Neural progenitor cell (in vitro differentiated cells): ENCODE measurements at places on chromosomes 16 and 17. TPM values are rescaled to one million over a fixed set of nuclear protein-coding genes. Genes with fewer than 3 reads are reported as not detected.

GRCh38 chr16:58906981-58907715 lies 173.0 kb upstream of the GOT2 start:
- no peak for DNase-seq

GRCh38 chr17:67585077-67585602 lies 132.6 kb upstream of the NOL11 start:
- DNase-seq: no peak

The EMP2 gene
- total RNA-seq: 15.8 and 16.4 TPM in 2 replicates

GRCh38 chr17:3622977-3623594 lies 13.0 kb downstream of the SHPK start:
- no peak for DNase-seq

DNA sequence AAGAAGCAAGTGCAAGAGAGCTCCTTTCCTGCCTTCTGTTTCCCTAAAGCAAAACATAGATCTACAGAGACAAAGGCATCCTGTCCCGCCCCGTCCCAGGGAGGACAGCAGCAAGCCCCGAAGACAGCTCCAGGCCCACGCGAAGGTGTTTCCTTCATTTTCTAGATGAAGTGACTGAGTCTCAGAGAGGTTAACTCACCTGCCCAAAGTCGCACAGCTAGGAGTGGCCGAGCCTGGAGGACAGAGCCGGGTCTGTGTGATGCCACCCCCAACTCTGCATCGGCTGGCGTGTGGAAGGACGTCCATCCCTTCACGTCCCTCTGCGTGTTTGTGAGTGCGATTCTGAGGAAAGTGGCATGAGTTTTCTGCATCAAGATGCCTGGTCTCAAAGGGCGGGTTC lies 187.2 kb upstream of the CHMP6 start:
- no peak for DNase-seq

- DNase-seq: no peak
These were observed 23.0 kb downstream of the RHBDL3 start for GRCh38 chr17:32288615-32289014.

The TRIM65 gene
- total RNA-seq: 17.2 and 36.3 TPM in 2 replicates

GRCh38 chr16:88479793-88480760 lies 27.0 kb downstream of the ZFPM1 start:
- DNase-seq: no peak

- no peak for DNase-seq
These were observed 6.4 kb downstream of the CYB561 start for GRCh38 chr17:63439687-63440086.

The KRT24 gene
- not detected in 2 replicates for total RNA-seq

DNA sequence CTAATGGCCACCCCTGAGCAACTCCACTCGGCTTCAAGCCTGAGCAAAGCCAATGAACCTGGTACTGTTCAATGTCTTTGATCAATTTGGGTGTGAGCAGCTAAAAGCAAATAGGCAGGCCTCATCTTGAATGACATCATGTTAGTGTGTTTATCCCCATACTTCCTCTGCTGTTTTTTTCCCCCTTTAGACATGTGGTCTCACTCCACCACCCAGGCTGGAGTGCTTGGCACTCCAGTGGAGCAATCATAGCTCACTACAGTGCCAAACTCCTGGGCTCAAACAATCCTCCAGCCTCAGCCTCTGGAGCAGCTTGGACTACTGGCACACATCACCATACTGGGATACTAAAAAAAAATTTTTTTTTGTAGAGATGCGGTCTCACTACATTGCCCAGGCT lies 75.4 kb downstream of the ARHGAP17 start:
- no peak for DNase-seq

The MYCBPAP gene
- 3.5 and 3.8 TPM in 2 replicates for total RNA-seq

DNA sequence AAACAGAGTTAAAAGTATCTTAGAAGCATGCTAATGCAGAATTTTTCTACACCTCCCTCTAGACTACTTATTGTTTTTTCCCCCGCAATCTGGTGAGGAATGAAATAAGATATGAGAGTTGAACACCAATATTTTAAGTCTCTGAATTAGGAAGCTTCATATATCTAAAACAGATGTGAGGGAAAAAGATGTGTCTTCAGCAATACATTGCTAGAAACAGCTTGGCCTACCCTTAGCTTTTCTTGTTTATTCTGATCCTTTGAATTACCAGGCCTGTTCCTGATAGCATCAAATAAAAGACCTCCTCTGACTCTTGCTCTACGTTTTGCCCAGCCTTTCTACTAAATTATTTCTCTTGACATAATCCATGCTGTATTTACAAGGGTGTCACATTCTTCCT lies 221.8 kb downstream of the CDH11 start:
- no peak for DNase-seq

GRCh38 chr16:4690946-4691665 lies 2.3 kb upstream of the NUDT16L1 start:
- DNase-seq: no peak

DNA sequence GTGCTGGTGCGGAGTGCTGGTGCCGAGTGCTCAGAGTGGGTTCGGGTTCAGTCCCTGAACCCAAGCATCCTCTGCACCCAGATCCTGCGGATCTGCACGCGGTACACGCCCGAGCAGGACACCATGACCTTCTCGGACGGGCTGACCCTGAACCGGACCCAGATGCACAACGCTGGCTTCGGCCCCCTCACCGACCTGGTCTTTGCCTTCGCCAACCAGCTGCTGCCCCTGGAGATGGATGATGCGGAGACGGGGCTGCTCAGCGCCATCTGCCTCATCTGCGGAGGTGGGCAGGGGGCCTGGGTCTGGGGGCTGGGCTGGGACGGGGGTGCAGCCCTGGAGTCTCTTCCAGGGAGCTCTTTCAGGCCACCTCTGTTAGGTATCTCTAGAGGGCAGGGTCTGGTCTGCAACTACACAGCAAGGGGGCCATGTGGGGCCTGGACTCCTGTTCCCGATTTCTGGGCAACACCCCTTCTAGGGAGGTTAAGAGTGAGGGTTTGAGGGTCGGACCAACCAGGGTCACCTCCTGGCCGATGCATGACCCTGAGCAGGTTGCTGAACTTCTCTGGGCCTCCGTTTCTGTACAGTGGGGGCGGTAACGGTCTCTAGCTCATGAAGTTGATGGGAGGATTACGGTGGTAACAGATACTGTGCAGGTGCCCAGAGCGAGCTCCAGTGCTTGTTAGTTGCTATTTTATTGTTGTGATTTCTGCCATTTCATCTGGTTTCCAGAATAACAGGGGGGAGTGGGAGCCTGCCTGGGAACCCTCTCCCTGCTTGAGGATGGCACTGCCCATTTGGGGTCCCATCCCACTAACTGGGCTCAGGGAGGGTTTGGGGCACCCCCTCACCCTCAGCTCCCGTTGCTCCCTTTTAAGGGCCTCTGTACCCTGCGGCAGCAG lies 10.1 kb downstream of the GJD3 start:
- no peak for DNase-seq

The CES1 gene
- 0.34 TPM in 1 of 2 replicates, not detected in the other for total RNA-seq

GRCh38 chr17:79975498-79976134 lies 60.1 kb downstream of the TBC1D16 start:
- DNase-seq: no peak
